Activated CD4-positive, CD25-positive, alpha-beta regulatory T cell (primary cell): ENCODE measurements at places on chromosomes 5 and 9.

DNA sequence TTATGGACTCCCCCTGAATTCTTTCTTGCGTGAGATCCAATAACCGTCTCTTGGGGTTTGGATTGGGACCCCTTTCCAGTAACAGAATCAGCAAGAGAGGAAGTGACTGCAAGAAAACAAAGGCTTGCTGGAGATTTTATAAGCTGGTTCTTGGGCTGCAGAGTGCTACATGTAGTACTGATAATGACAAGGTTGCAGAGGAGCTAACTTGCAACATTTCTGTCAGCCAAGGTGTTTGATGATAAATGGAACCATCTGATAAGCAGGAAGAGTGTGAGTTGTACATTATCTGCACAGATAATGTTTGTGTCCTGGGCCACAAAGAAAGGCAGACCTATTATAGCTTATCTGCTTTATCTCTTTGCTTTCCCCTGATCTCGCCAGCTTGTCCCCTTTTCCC is 37.1 kb downstream of the DNAJB5 start:
- no peak for DNase-seq

DNA sequence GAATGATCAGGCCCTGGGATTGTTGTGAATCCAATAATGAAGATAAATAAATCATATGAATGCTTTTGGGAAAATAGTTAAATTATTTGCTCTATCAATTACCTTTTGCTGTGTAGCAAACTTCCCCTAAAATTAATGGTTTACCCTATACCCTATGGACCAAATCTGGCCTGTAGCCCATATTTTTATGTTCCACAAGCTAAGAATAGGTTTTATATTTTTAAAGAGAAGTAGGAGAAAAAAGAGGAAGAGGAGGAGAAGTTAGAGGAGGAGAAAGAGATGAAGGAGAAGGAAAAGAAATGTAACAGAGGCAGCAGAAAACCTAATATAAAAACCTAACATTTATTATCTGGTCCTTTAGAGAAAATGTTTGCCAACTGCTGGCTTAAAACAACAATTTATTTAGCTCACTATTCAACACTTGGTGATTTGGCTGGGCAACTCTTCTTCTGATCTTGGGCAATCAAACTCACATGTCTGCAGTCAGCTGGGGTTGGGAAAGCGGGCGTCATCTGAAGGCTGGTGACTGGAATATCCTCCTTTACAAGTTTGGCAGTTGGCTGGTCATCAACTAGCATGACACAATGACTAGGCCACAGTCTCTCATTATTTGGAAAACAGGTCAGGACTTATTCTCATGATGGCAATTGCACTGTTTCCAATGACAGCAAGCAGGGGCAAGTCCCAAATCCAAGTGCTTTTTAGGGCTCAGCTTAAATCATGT is 522.9 kb downstream of the RASEF start:
- no peak for DNase-seq

- no peak for DNase-seq
These were observed 32.1 kb downstream of the PRUNE2 start for GRCh38 chr9:76873821-76874220.

DNA sequence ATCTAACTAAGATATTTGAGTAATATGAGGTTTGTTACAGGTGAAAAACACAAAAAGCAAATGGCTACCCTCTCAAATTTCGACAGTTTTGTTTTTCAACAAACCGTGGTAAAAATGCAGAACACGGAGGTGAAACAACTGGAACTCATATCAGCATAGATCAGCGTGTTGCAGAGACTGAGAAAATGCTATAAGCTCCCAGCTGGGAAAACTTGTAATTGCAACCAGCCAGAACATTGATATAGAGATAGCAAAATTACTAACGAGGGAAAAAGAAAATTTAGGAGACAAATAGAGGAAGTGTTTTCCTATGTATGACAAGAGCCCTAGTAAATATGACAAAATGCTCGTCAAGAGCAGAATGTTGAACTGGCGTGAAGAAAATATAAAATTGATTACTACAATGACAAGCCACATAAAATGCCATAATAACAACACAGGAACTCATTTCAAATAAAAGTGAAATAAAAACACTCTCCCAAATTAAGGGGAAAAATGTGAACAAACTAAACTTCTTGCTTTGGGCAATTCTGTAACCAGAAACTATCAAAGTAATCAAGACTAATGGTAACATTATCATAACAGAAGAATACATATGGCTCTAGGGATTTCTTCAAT is 1989.8 kb downstream of the EFNA5 start:
- DNase-seq: no peak

DNA sequence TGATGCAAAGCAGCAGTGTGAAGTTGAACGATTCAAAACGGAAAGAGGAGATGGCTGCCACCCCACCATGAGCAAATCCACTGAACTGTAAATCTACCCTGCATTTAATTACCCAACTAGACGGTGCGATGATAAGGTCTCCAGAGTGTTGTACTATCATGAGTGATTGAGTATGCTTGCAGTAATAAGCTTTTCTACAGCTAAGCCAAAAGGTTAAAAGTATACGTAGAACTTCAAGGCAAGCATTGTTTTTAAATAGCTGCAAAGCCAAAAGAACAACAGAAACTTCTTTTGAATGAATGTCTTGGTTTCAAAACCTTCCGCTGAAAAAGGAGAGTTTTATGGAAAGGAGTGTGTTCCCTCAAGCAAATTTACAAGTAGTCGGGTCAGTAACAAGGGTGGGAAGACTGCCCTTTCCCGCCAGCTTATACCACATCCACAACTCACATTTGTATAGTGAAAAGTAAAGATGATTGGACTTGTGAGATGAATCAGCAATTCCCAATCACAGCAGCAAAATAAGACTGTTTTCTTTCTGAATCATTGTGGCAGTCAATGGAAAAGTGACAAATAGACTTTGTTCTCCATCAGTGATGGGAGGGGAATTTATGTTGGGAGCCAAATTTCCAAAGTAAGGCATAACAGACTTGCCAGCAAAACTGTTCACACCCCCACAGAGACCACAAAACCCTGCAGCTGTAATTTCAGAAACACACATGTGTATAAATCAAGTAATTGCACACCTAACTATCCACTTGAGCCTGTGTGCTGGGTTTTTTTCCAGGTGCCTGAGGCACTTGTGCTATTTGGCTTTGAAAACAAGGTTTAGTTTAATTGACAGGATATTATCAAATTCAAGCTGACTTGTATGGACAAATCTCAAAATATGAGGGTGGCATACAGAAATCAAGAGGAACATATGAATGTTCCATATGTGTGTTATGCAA is 407.7 kb upstream of the GRAMD2B start:
- no peak for DNase-seq

GRCh38 chr5:34524123-34524522 is 132.0 kb upstream of the RAI14 start:
- no peak for DNase-seq

DNA sequence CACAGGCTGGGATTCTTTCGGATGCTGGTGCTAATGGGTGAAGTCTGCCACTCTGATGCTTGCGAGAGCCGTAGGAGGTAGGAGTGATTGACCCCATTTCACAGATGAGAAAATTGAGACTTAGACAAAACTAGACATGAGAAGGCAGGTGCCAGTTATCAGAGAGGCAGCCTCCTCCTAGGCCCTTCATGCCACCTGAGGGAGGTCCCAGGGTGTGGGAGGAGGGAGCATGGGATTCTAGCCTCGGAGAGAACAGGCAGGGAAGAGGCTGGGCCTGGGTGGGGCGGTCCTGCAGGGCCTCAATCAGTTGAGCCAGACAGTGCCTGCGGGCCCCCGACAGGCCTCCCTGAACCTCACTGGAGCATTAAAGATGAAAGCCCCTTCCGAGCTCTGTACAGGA is 112.4 kb downstream of the COL23A1 start:
- no peak for DNase-seq

- DNase-seq: no peak
These were observed 20.1 kb downstream of the LAMC3 start for GRCh38 chr9:131028931-131029573.

GRCh38 chr9:82354279-82354659 is 365.7 kb downstream of the SPATA31D1 start:
- DNase-seq: no peak

DNA sequence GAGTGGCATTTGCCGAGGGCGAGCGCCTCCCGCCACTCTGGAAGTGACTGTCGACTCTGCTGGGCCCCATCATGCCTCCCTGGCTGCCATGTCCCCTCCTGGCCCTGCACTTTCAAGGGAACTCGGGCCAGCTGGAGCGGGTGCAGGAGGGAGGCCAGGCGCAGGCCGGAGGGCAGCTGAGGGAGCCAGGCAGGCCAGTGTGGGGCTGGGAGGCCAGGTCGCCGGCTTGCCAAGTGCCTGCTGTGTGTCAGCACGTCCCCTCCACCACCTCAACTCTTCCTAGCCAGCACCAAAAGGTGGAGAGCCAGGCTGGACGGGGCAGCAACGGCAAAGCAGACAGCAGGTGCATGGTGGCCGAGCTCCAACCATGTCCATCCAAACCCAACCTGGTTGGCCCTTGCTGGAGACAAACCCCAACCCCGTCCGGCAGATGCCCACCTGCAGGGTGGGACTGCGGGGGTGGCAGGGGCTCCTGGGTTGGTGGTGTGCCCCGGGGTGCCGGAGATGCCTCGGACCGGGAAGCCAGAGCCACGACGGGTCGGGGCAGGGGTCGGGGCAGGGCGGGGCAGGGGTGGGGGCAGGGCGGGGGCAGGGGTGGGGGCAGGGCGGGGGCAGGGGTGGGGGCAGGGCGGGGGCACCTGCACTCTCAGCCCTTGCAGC is 36.5 kb upstream of the EGFL7 start:
- no peak for DNase-seq

- no peak for DNase-seq
These were observed 36.0 kb upstream of the FUBP3 start for GRCh38 chr9:130543368-130543767.

DNA sequence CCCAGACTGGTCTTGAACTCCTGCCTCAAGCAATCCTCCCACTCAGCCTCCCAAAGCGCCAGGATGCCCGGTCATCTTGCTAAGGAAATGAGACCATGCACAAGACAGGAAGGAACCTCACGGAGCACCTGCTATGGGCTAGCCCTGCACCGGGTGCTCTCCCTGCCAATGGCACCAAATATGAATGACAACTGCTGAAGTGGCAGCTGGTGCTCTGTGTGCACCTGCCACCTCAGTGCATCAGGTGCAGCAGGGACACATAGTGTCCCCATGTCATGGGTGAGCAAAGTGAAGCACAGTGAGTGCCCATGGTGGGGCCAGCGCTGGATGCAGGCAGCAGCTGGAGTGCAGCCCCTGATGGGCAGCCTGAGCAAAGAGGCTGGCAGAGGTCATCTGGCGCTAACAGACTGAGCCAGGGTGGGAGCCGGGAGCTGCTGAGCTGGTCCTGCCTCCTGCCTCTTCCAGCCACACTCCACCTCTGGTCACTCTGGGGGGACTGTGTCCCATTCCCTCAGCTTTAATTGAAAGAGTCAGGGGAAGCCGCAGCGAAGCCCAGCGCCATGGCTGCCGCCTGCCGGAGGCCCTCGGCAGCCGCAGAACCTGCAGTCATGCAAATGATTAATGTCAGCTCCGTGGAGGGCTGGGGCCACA is 46.4 kb downstream of the BARX1 start:
- DNase-seq: no peak

DNA sequence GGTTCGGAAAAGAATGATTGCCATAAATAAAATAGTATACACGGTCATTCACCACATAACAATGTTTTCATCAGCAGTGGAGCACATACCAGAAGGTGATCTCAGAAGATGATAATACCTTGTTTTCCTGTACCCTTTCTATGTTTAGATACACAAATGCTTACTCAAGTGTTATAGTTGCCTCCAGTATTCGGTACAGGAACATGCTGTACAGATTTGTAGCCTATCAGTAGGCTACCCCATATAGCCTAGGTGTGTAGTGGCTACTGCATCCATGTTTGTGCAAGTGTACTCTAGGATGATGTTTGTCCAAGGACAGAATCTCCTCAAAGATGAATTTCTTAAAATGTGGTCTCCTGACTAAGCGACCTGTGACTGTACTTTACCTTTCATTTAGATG is 59.2 kb downstream of the ICE1 start:
- no peak for DNase-seq

- no peak for DNase-seq
These were observed 19.0 kb downstream of the NEURL1B start for GRCh38 chr5:172659909-172660628.

GRCh38 chr9:98743329-98743728 is 34.6 kb upstream of the GABBR2 start:
- DNase-seq: no peak

DNA sequence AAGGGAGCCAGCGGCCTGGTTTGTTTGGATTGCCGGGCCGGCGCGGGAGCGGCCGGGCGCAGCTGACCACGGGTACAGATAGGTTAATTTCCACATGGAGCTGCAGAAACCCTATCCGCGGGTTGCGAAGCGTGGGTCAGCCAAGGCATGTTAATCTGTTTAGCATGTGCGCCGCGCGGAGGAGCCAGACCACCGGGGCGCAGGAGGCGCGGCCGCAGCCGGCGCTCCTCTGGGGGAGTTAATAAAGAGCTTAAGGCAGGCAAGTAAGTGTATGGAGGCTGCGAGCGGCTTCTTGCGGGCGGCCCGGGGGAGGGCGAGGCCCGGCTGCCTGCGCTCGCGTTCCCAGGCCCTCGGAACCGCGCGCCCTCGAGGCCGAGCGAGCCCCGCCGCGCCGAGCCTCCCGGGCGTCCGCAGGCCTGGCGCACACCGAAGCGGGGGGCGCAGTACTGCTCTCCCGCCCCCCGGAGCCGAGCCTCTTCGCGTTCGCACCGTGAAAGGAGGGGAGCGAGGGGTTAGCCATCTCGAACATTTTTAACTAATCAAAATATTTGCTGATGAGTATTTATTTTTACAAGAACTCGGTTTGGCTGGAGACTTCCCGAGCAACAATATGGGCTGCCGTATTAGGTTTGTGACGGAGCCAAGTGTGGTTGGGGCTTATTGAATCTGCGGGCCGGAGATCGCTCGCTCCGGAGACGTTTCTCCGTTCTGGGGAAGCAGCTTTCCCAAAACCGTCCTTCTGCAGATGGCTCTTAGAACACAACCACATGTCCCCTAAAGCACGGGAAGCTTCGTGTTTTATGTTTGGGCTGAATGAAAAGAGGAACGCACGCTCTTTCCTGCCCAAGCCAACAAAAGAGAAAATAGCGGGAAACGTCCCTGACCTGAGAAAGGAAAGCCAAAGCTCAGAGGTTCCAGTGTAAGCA is 28.8 kb downstream of the FOXD1 start:
- no peak for DNase-seq

DNA sequence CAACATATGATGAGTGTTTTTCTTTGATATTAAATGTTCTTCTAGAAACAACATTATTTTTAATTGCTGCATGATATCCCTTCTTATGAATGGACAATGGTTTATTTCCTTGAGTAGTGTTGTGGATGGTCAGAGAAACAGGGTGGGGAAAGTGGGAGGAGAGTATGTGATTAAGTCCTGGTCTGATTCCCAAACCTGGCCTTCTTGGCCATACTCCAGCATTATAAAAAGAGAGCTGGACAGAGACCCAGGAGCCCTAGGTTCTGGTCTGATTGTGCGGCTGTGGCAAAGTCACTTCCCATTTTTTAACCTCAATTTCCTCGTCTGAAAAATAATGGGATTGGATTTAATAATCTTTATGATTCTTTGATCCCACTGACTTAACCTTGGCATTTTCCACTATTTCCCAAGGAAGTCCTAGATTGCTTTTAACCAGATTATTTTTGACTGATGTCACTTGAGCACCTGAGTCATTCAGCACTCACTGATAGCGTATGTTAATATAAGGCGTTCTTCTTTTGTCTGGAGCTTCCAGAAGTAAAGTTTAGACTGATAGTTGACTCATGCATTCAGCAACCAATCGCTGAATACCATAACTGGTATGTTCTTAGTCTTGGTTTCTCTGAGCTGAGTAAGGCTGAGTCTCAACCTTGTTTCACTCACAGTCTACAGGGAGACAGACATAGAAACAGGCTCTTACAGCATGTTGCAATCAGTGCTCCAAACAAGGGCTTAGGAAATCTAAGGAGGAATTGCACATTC is 26.2 kb downstream of the OSMR start:
- no peak for DNase-seq

GRCh38 chr9:5900622-5901021 is 9.9 kb downstream of the MLANA start:
- DNase-seq: no peak
